Lung microvascular endothelial cell (primary cell): ENCODE measurements at places on chromosomes 16 and 17. TPM values are rescaled to one million over a fixed set of nuclear protein-coding genes. Genes with fewer than 3 reads are reported as not detected.

- DNase-seq = peak; percentile 71
These were observed 34.0 kb downstream of the UBE2G1 start for GRCh38 chr17:4332296-4332970.

RASD1 gene
- total RNA-seq = 2.6 and 3.8 TPM in 2 replicates

- no peak for DNase-seq
These were observed 47.8 kb downstream of the STX8 start for GRCh38 chr17:9527788-9528187.

DNA sequence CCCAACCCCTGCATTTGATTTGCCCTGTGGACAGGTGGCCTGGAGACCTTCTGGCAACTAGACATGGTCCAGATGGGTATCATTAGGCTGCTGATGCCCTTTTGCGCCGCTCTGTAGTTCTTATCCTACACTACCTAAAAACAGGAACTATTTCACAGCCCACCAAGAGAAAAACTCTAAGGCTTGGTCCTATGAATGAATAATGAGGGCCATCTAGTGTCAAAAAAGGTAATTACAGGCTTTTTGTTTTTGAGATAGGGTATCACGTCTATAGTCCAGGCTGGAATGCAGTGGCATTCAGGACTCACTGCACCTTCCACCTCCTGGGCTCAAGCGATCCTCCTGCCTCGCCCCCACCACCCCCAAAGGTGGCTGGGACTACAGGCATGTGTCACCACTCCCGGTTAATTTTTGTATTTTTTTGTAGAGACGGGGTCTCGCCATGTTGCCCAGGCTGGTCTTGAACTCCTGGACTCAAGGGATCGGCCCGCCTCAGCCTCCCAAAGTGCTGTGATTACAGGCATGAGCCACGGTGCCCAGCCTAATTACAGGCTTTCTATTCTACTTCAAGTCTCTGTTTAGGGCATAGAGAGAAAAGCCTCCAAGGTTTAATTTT is 20.9 kb downstream of the COIL start:
- DNase-seq = peak; percentile 75

- peak; percentile 27 for DNase-seq
These were observed 148.2 kb downstream of the SNX29 start for GRCh38 chr16:12124742-12125141.

C16orf89 gene
- total RNA-seq = not detected in 2 replicates

KRT36 gene
- total RNA-seq = not detected in 2 replicates
